Occipital lobe (tissue), 3 donors: ENCODE measurements at places on chromosomes 6 and 20. TPM values are rescaled to one million over a fixed set of nuclear protein-coding genes. Genes with fewer than 3 reads are reported as not detected.

DNA sequence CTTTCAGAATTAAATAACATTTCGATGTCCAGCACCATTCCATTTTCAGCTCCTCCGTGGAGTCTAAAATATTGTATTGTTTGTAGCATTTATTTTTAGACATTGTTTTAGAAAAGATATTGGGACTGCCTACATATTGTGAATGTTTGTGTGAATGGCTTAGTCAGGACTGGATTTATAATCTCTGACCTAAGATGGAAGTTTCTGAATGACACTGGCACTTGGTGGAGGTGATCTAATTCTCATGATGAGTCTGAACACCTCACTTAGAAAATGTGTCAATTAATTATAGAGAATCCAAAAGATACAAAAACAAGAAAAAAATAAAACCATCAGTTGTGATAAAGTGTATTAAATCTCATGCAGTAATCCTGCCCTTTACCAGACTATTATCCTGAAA, 60.8 kb upstream of the HBS1L start:
- DNase-seq, result no peak

Gene ASF1A
- 42.7 TPM for total RNA-seq

Gene SLCO4A1
- 1.6 TPM for total RNA-seq

Gene DPPA5
- not detected for total RNA-seq

- DNase-seq, result no peak
Observed at GRCh38 chr20:63077705-63078104, 70.9 kb upstream of the BHLHE23 start.

Gene BNIP5
- not detected for total RNA-seq

Gene BTN1A1
- total RNA-seq, result not detected

Gene C20orf96
- 3.3 TPM for total RNA-seq

- no peak for DNase-seq
Observed at GRCh38 chr6:43628393-43629103, 516 bp downstream of the GTPBP2 start.

Gene SCUBE3
- 1.7 TPM for total RNA-seq

DNA sequence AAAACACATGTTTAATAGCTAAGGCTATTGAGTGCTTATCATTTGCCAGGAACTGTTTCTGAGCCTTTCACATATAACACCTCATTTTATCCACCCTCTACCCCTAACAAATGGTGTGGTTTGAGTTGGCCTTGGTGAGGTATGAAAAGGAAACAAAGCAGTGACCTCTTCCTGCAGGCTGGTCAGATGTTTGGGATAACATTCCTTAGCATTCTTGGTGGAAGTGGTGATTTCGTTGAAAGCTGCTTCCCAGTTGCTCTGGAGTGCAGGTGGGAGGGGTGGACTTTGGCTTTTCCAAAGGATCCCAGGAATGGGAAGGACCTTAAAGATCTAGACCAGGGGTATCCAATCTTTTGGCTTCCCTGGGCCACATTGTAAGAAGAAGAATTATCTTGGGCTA, 41.3 kb downstream of the CARMIL1 start:
- no peak for DNase-seq

Gene TSBP1
- not detected for total RNA-seq

GRCh38 chr6:124022641-124023040, 219.0 kb downstream of the NKAIN2 start:
- no peak for DNase-seq

GRCh38 chr20:63957690-63958441, 1.6 kb upstream of the UCKL1 start:
- no peak for DNase-seq

Gene PLAGL2
- total RNA-seq, result 1.2 TPM

DNA sequence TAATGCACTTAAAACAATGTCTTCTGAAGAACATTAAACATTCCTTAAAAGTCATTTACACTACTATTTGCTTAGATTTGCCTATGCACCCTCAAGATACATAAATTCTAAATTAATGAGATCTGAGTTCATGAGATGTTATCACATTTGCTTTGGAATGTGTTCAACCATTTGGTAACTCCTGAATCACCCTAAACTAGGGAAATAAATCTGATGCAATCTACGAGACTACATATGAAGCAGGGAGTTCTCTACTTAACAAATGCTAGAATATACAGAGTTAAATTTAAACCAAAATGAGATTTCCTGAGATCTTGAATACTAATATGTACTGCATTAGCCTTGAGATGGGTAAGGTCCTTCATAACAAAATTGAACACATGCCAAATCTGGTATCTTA, 170.1 kb downstream of the CLIC5 start:
- no peak for DNase-seq

Gene PRICKLE4
- 0.62 TPM for total RNA-seq

DNA sequence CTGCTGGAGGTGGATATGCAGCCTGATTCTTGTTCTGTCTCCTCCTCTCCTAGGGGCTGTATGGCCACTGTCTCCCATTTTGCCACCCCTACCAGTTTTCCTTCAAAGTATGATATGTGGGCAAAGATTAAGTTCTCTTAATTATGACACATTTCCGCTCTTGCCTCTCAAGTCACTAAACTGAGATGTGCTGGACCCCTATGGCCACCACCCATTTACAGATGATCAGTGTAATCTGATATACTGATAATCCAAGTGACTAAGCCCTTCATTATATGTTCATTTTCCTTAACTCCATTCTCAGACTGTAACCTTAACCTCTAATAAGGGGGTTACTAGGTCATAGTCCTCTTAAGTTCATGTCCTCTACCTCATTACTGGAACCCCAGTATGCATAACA, 711 bp upstream of the C20orf141 start:
- no peak for DNase-seq

DNA sequence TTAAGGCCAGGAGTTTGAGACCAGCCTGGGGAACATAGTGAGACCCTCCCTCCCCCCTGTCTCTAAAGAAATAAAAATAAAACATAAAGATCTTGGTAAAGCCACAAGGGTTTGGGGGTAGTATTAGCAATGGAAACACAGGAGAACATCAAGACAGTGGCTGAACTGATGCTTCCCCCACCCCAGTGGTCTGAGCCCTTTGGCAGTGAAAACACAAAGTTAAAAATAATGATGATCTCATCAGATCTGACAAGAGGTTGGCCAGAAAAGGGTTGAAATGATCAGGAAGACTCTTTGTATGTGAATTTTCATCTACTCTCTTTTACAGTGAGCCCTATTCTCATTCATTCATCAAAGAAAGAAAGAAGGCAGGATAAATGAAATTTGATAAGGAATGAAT, 93.7 kb downstream of the KCNB1 start:
- DNase-seq, result no peak

GRCh38 chr20:8874437-8874836, 194.4 kb upstream of the PLCB4 start:
- no peak for DNase-seq
